ENCODE measurements at places on chromosomes 1 and 21.

DNA sequence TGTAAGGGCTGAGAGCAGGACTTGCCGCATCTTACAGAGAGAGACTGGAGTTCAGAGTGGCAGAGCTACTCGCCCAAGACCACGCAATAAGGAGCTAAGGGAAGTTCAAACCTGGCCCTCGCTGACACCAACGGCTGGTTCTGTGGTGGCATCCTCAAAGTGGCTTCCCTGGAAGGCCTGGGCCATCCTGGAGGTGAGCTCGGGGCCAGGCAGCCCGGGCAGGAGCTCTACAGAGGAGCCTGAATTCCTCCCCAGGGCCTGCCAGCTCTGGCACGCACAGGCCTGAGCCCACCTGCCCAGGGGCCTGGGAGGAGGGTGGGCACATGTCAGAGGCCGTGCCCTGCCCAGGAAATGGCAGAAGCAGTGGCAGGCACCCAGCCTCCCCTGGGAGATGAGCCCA is 68.6 kb downstream of the MEGF6 start:
- DNase-seq, result no peak

GRCh38 chr21:42293649-42294272 is 21.4 kb downstream of the TFF3 start:
- DNase-seq, result no peak

DNA sequence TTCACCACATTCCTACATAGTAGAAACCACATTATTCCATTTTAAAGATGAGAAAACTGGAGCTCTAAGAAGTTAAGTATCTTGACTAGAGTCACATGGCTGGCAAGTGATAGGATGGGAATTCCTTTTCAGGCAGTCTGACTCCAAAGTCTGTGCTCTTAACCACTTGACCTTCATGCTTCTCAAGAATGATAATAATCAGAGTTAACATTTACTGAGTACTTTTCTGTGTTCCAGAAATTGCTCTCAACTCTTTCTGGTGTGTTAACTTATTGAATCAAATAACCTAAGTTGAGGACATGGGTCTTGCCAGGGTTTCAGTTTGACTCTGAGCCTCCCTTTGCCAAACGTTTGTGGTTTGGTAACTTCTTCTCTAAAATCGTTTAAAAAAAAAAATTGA is 169.4 kb downstream of the RASAL2 start:
- DNase-seq, result no peak

GRCh38 chr1:157566484-157567300 is 14.4 kb upstream of the FCRL5 start:
- DNase-seq, result no peak
